Left ventricle myocardium superior (tissue), 1 donor: ENCODE measurements at places on chromosomes 12 and 14.

DNA sequence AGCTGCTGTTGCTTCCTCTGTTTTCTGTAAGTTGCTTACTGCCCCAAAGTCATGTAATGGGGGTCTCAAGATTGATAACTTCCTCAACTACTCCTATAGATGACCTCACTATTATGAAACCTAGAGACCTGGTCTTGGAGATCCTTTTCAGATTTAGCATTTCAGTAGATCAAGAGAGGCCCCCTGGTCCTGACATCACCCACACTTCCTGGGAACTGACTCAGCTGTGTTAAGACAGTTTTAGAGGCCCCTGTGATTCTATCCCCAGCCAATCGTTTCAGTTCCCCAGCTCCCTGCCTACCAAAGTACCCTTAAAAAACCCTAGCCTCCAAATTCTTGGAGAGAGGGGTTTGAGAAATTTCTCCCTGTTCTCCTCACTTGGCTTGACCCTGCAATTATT is 9.2 kb upstream of the ARG2 start:
- no peak for DNase-seq

DNA sequence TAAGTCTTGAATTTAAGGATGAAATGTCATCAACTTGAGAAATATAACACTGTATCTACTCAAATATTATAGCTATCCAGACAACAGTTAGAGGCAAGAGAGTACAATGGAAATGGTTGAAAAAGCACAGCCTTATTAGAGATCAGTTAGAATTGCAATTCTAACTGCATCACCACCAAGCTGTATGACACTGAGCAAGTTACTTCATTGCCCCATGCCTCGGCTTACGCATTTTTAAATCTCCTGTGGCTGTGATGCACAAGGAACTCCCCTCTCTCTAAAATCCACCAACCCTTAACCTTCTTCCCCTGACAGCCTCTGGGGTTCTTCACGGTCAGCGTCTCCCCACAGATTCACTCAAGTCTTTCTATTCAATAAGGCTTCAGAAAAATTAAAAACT is 75.1 kb downstream of the MED13L start:
- DNase-seq, result no peak

DNA sequence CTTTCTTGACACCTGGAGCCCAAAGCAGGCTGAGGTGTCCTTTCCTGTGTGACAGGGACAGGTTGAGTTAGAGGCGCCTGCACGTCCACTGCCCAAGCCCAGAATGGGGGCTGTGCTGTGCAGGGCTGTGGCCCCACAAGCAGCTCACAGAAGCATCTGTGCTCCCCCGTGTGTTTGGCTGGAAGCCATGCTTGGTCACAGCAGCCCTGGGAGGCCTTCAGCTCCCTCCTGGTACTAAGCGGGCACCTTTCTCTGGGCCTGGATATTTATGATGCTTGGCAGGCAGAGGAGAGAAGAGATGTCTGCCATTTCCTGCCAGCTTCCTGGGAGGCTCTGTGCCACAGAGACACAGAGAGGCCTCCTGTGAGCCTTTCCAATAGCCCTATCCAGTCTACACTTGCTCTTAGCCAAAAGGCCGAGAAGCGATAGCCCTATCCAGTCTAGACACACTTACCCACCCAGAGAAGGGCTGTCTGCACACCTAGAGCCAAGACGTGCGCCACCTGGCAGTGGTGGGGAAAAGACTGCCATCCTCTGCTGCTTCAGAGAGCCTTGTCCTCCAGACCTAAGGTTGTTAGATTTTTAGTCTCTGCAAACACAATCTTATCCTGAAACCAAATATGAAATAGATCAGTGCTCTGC is 117.4 kb downstream of the GCH1 start:
- DNase-seq, result peak; percentile 68

GRCh38 chr14:96176275-96176674 is 28.4 kb upstream of the BDKRB2 start:
- DNase-seq, result no peak

DNA sequence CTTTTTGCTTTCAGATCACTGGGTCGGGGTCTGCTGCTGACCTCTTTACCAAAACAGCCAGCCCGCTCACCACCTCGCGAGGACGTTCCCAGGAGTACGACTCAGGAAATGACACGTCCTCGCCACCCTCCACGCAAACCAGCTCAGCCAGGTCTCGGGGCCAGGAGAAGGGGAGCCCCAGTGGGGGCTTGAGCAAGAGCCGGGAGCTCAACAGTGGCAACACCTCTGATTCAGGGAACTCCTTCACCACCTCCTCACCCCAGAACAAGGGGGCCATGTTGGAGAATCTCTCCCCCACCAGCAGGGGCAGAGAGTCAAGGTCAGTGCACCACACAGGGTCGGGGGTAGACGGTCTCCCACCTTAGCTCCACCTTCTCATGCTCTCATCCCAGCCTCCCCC is 33.4 kb upstream of the HSPB8 start:
- no peak for DNase-seq

DNA sequence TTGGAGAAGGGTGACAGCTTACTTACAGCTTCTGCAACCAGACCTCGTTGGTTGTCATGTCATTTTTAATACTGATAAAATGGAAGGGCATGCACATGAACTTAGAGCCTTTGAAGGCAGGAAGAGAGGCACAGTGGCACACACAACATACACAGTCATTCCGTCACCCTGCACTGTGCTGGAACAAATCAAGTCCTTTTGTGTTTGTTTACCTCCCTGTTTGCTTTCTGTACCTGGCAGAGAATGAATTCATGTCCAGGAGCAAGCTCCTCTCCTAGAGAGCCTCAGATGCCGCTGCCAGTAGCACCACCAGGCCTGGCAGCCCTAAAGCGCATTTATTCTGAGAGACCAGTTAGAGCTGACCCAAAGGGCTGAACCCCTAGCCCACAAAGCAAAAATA is 460.3 kb downstream of the EGLN3 start:
- no peak for DNase-seq

- no peak for DNase-seq
Observed at GRCh38 chr12:92900941-92901340, 28.2 kb downstream of the EEA1 start.

GRCh38 chr12:57813971-57814772 is 4.4 kb downstream of the AVIL start:
- no peak for DNase-seq

DNA sequence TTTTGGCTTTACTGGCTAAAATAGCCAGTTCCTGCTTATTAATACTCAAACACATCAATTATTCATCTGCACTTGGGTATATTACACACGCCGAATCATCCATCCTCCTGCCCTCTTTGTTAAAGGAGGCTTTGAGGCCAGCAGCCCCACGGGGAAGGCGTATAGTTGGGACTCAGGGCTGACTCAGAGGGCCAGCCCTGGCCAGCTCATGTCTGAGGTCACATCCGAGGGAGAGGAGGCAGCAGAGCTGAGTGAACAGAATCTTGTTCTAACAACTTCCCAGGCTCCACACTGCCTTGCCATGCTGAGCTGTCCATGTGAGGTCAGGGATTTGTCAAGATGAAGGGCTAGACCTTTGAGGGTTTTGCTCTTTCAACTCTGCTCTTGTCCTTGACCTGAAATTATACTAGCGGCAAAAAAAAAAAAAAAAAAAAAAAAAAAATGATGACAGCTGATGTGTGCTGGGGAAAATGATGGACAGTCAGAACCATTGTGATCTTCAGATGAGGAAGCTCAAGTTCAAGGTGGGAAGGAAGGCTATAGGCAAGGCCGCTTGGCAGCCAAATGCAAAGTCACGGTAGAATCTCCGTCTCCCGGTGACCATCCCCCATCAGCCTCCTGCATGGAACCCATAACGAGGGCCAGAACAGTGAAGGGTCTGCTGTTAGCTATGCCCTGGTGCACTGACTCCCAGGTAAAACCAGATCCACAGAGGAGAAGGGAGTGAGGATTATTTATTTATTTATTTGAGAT is 12.5 kb upstream of the MARK3 start:
- DNase-seq, result no peak

GRCh38 chr14:102479107-102479506 is 30.5 kb downstream of the ANKRD9 start:
- DNase-seq, result no peak

DNA sequence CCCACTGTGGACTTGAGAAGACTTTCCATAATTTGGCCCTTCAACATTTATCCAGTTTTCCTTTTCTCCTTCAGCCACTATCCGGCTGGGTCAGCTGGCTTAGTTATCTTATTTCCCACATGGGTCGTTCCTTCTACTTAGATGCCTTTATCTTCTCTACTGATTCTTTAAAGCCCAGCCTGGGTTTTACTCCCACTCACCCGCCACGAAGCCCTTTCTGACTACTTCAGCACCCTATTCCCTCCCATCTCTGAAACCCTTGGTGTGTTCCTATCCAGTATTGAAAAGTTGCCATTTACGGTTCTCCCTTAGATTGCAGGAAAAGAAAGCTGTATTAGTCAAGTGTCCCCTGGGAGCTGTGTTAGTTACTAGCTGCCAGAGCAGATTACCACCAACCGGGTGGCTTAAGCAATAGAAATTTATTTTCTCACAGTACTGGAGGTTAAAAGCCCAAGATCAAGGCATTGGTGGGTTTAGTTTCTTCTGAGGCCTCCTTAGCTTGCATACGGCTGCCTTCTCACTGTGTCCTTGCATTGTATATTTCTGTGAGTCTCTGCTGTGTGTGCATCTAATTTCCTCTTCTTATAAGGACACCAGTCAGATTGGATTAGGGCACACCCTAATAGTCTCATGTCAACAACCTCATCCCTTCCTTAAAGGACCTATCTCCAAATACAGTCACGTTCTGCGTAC is 105.5 kb downstream of the GPATCH2L start:
- DNase-seq, result no peak

- no peak for DNase-seq
Observed at GRCh38 chr12:91241756-91242155, 59.1 kb upstream of the DCN start.

DNA sequence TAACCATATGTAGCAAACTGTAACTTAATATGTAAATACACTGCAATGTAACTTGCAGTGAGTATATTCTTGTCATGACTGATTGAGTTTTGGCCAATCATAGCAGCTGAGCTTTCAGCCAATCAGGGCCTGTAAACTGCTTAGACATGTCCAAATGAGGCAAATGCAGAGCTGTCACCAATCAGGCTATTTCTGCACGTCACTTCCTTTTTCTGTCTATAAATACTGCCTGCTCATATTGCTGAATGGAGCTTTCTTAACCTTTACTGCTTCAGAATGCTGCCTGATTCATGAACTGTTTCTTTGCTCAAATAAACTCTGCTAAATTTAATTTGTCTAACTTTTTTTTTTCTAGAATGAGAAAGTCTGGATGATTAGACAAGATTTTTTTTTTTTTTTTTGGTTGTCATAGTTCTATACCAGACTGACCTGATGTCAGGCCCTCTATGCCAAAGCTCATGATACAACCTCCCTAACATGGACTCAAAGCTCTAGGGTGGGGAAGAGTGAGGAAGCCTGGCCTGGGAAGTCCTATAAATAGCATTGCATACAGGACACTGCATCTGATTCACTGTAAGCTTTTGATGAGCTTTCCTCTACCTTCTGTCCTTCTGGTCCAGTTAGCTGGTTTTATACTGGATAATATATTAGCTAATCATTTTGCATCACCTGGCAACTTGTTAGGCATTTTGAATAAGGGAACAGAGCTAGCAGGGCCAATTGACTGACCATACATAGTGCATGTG is 12.0 kb downstream of the MGP start:
- no peak for DNase-seq

DNA sequence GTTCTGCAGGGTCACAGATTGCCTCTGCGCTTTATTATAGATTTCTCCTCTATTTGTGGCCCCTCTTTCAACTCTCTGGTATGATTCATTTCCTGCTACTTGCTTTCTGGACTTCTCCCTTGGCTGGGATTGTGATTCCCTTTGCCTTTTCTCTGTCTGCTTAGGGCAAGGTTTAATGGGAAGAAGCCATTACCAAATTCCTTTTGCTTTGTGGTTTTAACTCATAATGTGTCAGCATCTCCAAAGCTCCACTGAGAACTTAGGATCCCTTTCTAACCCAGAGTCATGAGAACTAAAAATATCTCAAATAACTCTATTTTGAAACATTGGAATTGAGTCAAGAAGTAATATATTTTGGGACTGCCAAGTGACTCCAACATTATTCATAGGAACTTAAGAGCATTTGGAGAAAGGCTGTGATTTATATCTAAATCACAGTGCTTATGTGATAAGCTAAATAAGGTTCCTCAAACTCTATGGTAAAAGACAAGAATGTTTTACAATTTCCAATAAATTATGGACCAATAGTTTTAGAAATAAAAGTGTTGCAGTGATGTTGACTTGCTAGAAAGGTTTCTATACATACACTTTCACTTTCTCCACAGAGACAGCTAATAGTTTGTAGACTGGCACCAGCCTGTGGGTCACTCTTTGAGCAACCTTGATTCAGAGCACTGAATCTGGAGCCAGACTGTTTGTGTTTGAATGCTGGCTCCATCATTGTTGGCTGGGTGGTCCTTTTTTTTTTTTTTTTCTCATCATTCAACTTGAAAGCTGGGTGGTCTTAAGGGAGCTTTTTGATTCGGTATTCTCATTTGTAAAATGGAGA is 93.9 kb downstream of the DACT1 start:
- no peak for DNase-seq

DNA sequence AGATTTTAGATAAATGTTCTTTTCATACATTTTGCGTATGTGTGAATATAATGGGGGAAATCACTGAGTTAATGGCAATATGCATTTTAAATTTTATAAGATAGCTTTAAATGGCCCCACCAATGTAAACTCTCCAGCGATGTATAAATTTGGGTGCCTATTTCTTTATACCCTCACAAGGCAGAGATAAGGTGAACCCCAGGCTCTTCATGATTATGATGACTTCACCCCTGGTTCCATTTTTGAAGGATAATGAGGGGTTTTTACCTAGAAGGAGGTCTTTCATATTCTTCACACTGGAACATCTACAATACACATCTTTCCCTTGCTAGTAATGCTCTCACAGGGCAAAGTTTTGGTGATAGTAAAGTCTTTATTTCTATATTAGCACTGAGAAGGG is 35.2 kb downstream of the KLRG1 start:
- no peak for DNase-seq

- DNase-seq, result no peak
Observed at GRCh38 chr12:132550014-132550802, 60.2 kb downstream of the LRCOL1 start.

GRCh38 chr12:59067083-59067482 is 146.8 kb upstream of the LRIG3 start:
- no peak for DNase-seq

GRCh38 chr12:1848745-1849144 is 28.4 kb downstream of the LRTM2 start:
- no peak for DNase-seq

- DNase-seq, result no peak
Observed at GRCh38 chr12:65930114-65930828, 106.0 kb downstream of the HMGA2 start.

- no peak for DNase-seq
Observed at GRCh38 chr12:89176676-89177075, 175.6 kb downstream of the DUSP6 start.

DNA sequence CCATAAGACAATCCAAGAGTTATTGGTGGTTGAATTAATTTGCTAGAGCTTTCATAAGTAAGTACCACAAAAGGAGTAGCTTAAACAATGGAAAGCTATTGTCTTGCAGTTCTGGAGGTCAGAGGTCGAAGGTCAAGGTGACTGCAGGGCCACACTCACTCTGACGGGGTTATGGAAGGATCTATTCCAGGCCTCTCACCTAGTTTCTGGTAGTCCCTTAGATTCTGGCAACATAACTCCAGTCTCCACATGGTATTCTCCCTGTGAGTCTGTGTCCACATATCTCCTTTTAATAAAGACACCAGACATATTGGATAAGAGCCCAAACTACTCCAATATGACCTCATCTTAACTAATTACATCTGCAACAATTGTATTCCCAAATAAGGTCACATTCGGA is 273.4 kb downstream of the FOXN3 start:
- no peak for DNase-seq

GRCh38 chr12:21438643-21439042 is 1.2 kb downstream of the PYROXD1 start:
- no peak for DNase-seq

GRCh38 chr12:64116969-64117368 is 105.1 kb downstream of the KICS2 start:
- no peak for DNase-seq
